Mesenteric fat pad (tissue), 1 donor: ENCODE measurements at places on chromosomes 7 and 10.

- no peak for DNase-seq
Observed at GRCh38 chr10:52318822-52319464, 4.9 kb downstream of the DKK1 start.

DNA sequence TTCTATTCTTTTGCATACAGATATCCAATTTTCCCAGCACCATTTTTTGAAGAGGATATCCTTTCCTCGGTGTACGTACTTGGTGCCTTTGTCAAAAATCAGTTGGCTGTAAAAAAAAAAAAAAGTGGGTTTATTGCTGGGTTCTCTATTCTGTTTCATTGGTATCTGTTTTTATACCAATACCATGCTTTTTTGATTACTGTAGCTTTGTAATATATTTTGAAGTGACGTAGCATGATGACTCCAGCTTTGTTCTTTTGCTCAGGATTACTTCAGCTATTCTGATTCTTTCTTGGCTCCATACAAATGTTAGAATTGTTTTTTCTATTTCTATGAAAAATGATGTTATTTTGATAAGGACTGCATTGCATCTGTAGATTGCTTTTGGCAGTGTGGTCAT lies 165.5 kb downstream of the MLLT10 start:
- no peak for DNase-seq

DNA sequence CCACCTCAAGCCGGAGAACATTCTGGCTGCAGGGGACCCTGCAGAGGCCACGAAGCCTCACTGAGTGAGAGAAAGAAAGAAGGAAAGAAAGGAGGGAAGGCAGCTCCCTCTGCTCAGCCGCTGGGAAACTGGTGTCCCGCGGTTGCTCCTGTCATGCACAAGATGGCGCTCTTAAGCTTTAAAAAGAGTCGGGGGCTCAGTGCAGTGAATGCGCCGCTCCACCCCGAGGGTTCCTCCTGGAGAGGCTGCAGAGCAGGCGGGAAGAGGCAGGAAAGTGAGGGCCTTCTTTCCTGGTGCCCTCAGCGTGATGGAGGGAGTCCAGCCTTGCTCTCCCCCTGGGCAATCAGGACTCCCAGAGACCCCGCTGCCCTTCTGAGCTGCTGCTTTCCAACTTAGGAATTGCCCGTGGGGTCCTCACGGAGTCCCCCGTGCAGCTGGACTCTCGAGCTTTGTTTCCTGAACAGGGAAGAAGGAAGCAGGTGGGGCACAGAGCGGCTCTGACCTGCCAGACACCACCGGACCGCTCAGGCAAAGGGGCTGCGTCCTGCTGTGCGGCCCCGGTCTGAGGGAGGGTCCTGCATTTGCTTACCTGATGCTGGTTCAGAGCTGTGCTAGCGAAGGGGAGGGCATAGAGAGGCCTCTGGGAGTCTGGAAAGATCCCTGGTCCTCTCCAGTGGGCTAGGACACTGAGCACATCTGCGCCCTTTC lies 141.9 kb upstream of the MKI67 start:
- DNase-seq, result no peak

- DNase-seq, result peak; percentile 80
Observed at GRCh38 chr7:157499835-157500153, 163.0 kb downstream of the DNAJB6 start.

DNA sequence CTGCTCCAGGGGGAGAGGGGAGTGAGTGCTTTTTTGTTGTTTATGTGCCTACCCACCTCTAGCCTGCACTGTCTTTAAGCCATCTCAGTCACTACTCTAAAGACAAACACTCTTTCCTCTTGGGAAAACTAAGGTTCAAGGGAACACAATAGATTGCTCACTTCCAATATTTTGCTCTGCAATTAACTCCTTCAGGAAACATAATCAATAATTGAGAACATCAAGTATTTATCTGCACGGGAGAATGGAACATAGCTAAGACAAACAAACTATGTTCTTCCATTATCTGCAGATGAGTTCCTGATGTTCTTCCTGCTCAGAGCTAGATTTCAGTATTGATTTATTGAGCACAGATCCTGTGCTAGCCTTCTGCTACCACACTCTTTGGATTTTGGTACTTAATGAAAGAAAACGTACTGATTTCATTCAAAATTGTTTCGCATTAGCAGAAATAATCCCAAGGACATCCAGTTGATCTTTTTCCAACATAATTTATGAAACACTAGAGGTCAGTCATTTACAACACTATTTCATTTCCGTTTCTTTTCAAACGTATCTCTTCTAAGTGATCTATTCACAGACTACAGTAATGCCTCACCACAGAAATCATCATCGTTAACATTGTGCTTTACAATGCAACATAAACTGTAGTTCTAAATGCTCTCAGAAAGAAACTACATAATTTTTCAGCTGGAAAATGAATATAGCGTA lies 8.3 kb downstream of the NEBL start:
- DNase-seq, result no peak
